ENCODE measurements at places on chromosomes 3 and 15.

- DNase-seq, result no peak
Measured at GRCh38 chr3:65338571-65338970, 650.8 kb upstream of the ADAMTS9 start.

GRCh38 chr3:123655400-123655799 lies 70.5 kb upstream of the HACD2 start:
- no peak for DNase-seq

- DNase-seq, result no peak
Measured at GRCh38 chr15:49464522-49464921, 41.5 kb downstream of the FGF7 start.

GRCh38 chr3:94928921-94929320 lies 866.1 kb downstream of the NSUN3 start:
- DNase-seq, result peak; percentile 3

GRCh38 chr3:129576514-129577352 lies 29.7 kb downstream of the PLXND1 start:
- no peak for DNase-seq

DNA sequence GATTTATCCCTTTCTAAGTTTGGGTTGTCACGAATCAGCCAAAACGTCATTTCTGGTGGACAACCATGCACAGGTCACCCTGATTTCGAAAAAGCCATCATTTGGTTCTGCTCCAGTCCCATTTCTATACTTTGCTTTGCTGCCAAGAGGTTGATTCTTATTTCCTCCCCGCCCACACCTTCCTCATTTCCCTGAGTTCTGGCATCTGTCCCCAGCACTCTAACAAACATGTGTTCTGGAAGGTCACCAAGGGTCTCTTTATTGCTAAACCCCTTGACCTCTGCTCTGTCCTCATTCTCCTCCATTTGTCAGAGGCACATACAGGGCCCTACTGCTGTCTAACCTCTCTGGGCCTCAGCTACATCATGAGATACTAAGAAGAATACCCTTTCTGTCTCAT lies 36.4 kb upstream of the PTPRG start:
- no peak for DNase-seq

DNA sequence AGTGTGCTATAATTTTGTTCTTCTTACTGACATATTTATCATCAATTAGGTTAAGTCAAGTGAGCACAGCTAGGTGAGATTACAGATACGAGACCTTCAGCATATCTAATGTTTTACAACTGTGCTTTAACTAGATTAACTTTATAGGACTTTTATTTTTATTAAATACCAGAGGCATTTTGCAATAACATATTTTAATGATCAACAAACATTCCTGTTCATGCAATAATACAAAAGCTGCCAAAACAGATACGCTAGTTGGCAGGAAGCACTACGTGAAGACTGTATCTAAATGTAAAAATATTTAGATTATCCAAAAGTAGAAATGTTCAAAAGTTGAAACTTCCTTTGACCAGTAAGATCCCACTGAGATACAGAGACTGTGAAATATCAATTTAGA lies 139.1 kb downstream of the CBLB start:
- no peak for DNase-seq
